ENCODE measurements at places on chromosomes 2 and 18.

DNA sequence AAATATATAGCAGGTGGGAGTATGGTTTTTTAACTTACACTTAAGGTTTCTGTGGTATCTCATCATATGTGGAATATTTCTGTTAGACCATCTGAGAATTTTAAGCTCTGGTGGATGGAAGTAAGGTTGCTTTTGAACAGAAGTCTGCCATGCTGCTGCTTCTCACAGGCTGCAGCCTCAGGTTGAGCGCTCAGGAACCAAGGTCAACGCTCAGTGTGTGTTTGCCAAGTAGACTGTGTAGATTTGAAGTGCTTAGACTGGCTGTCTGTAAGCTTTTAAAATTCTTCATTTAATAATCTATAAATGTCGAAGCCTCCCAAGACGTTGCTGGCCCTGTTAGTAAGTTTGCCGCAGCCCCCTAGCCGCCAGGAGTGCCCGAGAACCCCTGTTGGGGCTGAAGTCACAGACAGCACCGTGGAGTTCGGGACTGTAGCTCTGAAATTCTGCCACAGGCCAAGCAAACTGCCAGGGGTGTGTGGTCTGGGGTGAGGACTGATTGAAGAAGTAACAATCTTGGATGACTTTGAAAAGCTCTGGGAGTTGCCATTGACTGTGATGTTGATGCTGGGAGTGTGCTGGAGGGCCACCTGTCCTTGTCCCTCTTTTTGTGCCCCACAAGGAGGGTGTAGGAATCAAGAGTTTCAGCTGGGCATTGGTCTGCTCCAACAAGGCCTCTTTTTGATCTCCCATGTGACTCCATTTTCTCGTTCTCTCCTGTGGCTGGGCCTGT is 26.9 kb downstream of the INPP4A start:
- H3K27ac ChIP-seq = no peak overlapping the region
- no peaks in the 10 kb centered on the region for H3K27me3 ChIP-seq
- DNase-seq = no peak
- H3K4me3 ChIP-seq = no peak overlapping the region
- H3K36me3 ChIP-seq = no peaks in the 10 kb centered on the region

- H3K4me1 ChIP-seq = no peaks in the 10 kb centered on the region
- no peak overlapping the region for H3K27ac ChIP-seq
- no peaks in the 10 kb centered on the region for H3K36me3 ChIP-seq
- H3K27me3 ChIP-seq = peaks cover 5% of the 10 kb centered on the region
Measured at GRCh38 chr18:48179001-48179400, 230.2 kb downstream of the ZBTB7C start.

- DNase-seq = no peak
- no peaks in the 10 kb centered on the region for H3K4me1 ChIP-seq
- no peak overlapping the region for H3K4me3 ChIP-seq
- no peaks in the 10 kb centered on the region for H3K27me3 ChIP-seq
Measured at GRCh38 chr2:7819850-7820249, 862.0 kb upstream of the ID2 start.

GRCh38 chr18:8215741-8216140 is 393.5 kb upstream of the RAB12 start:
- H3K4me3 ChIP-seq = no peak overlapping the region
- no peaks in the 10 kb centered on the region for H3K36me3 ChIP-seq
- H3K4me1 ChIP-seq = no peaks in the 10 kb centered on the region
- DNase-seq = no peak
- no peak overlapping the region for H3K27ac ChIP-seq

DNA sequence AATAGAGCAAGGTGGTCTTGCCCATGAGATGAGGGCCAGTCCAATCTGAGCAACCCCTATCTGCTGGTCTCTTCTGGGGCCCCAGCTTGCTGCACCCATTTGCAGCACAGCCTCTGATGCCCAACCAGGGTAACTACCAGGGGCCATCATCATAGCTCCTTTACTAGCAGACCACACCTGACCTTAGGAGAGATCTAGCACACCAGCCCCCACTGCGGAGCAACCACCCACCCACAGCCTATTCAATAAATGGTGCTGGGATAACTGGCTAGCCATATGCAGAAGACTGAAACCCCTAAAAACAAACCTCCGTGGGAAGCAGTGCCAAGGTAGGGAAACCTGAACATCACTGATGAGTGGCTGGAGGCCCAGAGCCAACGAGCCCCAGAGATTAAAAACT is 196.1 kb upstream of the RBBP8 start:
- DNase-seq = no peak
- no peaks in the 10 kb centered on the region for H3K4me1 ChIP-seq
- H3K4me3 ChIP-seq = no peak overlapping the region
- no peak overlapping the region for H3K27ac ChIP-seq
- H3K27me3 ChIP-seq = no peaks in the 10 kb centered on the region
- H3K36me3 ChIP-seq = no peaks in the 10 kb centered on the region

DNA sequence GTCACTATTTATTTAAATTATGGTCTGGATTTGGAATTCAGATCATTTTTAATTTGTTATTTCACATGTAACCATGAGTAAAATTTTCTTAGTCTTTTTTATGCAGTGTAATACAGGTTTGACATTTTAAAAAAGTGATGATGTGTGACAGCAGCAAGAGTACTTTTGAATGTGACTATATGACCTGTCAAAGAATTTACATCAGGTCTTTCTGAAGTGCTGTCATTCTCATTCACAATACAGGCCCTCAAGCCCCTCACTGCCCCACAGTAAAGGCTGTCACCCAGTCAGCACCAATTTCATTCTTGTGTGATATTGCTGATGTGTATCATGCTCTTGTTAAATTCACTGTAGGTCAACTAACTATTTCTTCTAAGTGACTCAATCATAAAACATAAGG is 364.2 kb downstream of the NUP35 start:
- no peaks in the 10 kb centered on the region for H3K27me3 ChIP-seq
- H3K36me3 ChIP-seq = no peaks in the 10 kb centered on the region
- no peak overlapping the region for H3K27ac ChIP-seq
- no peaks in the 10 kb centered on the region for H3K4me1 ChIP-seq
- H3K4me3 ChIP-seq = no peak overlapping the region

- no peaks in the 10 kb centered on the region for H3K36me3 ChIP-seq
- H3K27me3 ChIP-seq = no peaks in the 10 kb centered on the region
- no peak for DNase-seq
Measured at GRCh38 chr2:113166187-113166645, 7.6 kb upstream of the PSD4 start.

DNA sequence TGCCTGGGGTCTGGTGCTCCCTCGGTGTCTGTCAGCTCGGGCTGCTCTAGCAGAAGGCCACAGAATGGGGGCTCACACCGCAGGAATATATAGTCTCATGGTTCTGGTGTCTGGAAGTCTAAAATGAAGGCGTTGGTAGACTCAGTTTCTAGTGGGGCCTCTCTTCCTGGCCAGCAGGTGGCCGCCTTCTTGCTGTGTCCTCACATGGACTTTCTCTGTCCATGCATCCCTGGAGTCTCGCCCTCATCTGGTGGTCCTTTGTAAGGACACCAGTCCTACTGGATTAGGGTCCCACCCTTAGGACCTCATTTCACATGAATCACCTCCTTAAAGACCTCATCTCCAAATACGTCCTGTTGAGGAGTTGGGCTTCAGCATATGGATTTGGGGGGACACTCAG is 65.7 kb downstream of the RRM2 start:
- DNase-seq = peak; percentile 7
- no peak overlapping the region for H3K4me3 ChIP-seq

DNA sequence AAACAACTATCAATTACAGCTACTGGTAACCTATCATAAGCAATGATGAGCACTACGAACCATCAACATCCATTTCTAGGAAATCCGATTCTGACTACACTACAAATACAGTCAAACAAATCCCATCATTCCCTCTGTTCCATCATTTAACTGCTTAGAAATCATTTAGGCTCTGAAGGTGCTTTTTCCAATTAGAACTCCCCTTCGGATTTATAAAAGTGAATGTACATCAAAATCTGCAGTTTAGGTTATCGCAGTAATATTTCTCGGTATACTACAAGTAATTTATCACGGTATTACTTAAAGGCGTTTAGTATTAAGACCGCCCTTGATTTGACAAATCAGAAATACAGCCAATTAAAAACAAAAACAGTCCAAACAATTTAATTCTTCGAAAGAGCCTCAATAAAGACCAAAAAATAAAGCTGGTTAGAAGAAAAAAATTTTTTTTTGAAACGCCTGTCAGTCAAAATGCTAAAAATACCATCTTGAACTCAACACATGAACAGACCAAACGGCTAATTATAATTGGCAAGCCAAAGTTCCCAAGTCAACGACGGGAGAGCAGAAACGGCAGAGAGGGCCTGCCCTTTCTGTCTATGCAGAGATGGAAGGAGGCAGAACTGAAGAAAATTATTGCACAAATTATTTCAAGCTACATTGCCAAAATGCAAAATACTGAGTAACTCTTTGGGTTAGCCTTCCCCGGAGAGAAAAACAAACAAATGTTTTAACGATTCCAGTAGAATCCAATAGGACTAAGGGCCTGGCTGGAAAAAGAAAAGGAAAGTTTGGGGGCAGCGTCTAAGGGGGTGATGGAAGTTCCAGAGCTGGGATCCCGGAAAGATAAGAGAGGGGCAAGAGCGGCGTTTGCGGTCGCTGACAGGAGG is 1.2 kb downstream of the VPS54 start:
- H3K27me3 ChIP-seq = no peaks in the 10 kb centered on the region
- H3K36me3 ChIP-seq = no peaks in the 10 kb centered on the region
- no peak for DNase-seq
- peaks cover 5% of the 10 kb centered on the region for H3K4me1 ChIP-seq
- H3K4me3 ChIP-seq = peak overlapping the region; percentile 87
- peak overlapping the region; percentile 88 for H3K27ac ChIP-seq

- no peak overlapping the region for H3K27ac ChIP-seq
- H3K36me3 ChIP-seq = no peaks in the 10 kb centered on the region
- no peak overlapping the region for H3K4me3 ChIP-seq
- H3K27me3 ChIP-seq = no peaks in the 10 kb centered on the region
- no peak for DNase-seq
- peaks cover 5% of the 10 kb centered on the region for H3K4me1 ChIP-seq
Measured at GRCh38 chr2:158313734-158314133, 142.8 kb downstream of the CCDC148 start.
